ENCODE measurements at places on chromosomes 1 and 21.
A peak's percentile ranks its signal among the peaks of the same experiment; 100 is the strongest.

GRCh38 chr1:41767534-41768525, 150.9 kb downstream of the HIVEP3 start:
- no peak overlapping the region for H3K4me3 ChIP-seq
- no peak for DNase-seq
- H3K36me3 ChIP-seq, result peaks cover 3% of the 10 kb centered on the region
- H3K27ac ChIP-seq, result no peak overlapping the region

DNA sequence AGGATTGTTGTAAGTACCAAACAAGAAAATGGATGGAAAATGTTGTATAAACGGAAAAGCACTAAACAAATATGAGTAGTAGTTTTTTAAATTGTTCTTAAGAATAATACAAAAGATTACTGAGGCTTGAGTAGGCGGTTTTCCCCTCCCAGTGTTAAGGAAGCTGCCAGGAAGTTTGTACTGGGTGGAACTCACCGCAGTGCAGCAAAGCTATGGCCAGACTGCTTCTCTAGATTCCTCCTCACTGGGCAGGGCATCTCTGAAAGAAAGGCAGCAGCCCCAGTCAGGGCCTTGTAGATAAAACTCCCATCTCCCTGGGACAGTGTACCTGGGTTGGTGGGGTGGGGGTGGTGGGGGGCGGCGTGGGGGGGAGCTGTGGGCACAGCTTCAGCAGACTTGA, 58.7 kb downstream of the XCL2 start:
- H3K4me3 ChIP-seq, result peak overlapping the region; percentile 70
- no peak for DNase-seq
- no peaks in the 10 kb centered on the region for H3K36me3 ChIP-seq
- H3K27me3 ChIP-seq, result no peaks in the 10 kb centered on the region
- peaks cover 29% of the 10 kb centered on the region for H3K4me1 ChIP-seq
- peak overlapping the region; percentile 72 for H3K27ac ChIP-seq

DNA sequence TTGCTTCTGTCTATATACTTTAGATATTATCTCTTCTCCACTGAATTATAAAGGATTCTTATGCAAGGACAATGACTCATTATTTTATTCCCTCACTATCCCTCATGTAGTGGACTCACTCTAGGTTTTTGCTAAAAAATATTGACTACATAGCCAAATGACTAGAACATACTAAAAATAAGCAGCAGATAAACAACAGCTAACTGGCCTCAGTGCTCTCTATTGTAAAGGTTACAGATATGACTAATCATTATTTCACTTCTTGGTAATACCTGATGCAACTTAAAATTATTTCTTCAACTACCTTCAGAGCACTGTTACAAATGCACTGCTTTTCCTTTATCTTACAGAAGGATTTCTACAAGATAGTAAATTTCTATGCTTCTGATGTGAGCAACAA, 147.6 kb upstream of the DEPDC1 start:
- H3K27ac ChIP-seq, result no peak overlapping the region
- H3K4me1 ChIP-seq, result no peaks in the 10 kb centered on the region
- H3K4me3 ChIP-seq, result no peak overlapping the region

DNA sequence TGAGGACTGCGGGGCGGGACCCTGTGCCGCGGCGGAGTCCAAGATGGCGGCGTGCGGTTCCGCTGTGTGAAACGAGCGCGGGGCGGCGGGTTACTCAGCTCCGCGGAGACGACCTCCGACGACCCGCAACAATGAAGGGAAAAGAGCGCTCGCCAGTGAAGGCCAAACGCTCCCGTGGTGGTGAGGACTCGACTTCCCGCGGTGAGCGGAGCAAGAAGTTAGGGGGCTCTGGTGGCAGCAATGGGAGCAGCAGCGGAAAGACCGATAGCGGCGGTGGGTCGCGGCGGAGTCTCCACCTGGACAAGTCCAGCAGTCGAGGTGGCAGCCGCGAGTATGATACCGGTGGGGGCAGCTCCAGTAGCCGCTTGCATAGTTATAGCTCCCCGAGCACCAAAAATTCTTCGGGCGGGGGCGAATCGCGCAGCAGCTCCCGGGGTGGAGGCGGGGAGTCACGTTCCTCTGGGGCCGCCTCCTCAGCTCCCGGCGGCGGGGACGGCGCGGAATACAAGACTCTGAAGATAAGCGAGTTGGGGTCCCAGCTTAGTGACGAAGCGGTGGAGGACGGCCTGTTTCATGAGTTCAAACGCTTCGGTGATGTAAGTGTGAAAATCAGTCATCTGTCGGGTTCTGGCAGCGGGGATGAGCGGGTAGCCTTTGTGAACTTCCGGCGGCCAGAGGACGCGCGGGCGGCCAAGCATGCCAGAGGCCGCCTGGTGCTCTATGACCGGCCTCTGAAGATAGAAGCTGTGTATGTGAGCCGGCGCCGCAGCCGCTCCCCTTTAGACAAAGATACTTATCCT, 430 bp downstream of the RBM15 start:
- no peaks in the 10 kb centered on the region for H3K27me3 ChIP-seq
- DNase-seq, result peak; percentile 36
- peaks cover 36% of the 10 kb centered on the region for H3K4me1 ChIP-seq
- no peak overlapping the region for H3K27ac ChIP-seq

GRCh38 chr1:8002329-8002910, 23.7 kb downstream of the ERRFI1 start:
- no peak for DNase-seq
- H3K27ac ChIP-seq, result peak overlapping the region; percentile 6
- no peaks in the 10 kb centered on the region for H3K36me3 ChIP-seq
- H3K4me3 ChIP-seq, result no peak overlapping the region
- H3K27me3 ChIP-seq, result no peaks in the 10 kb centered on the region

DNA sequence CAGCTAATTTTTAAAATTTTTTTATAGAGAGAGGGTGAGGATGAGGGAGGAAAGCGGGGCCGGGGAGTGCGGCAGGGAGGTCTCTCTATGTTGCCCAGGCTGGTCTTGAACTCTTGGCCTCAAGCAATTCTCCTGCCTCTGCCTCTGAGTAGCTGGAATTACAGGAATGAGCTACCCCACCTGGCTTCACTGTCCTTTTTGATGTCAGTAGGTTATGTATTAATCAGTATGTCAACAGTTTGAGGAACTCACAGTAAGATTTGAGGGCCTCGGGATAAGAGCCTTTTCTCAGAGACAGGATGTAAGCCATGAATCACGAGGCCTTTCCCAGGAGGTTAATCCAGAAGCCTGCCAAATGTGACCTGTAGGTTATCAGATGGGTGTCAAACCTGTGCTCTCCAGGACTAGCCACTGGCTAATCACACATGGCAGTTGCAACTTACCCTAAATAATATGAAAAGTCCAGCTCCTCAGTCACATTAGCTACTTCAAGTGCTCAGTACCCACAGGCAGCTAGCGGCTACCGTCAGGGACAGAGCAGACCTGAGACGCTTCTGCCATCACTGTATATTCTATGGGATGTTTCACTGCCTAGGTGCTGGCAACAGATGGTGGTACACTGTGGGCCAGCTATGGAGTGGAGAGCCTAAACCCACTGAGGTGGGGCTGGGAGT, 33.1 kb downstream of the TRIM67 start:
- H3K4me3 ChIP-seq, result no peak overlapping the region
- H3K27me3 ChIP-seq, result peaks cover 39% of the 10 kb centered on the region
- H3K27ac ChIP-seq, result no peak overlapping the region
- no peaks in the 10 kb centered on the region for H3K36me3 ChIP-seq

DNA sequence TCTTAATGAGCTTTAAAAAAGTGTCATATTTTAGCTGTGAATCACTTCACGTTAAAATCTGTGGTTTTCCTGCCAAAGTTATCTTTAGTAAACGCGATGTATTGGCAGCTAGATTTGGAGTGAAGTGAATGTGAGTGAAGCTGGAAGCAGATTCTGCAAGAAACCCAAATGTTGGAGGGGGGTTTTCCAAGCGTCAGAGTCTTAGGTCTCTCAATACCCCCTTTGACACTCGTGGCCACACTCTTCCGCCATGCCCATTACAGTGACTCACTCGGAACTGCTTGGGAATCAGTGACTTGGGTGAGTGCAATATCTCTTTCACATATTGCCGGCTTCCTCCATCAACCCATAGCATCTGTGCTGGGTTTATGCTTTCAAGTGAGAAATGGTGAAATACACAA, 17.5 kb downstream of the B3GALT5 start:
- no peak overlapping the region for H3K4me3 ChIP-seq
- DNase-seq, result no peak
- H3K36me3 ChIP-seq, result no peaks in the 10 kb centered on the region
- H3K27ac ChIP-seq, result no peak overlapping the region

DNA sequence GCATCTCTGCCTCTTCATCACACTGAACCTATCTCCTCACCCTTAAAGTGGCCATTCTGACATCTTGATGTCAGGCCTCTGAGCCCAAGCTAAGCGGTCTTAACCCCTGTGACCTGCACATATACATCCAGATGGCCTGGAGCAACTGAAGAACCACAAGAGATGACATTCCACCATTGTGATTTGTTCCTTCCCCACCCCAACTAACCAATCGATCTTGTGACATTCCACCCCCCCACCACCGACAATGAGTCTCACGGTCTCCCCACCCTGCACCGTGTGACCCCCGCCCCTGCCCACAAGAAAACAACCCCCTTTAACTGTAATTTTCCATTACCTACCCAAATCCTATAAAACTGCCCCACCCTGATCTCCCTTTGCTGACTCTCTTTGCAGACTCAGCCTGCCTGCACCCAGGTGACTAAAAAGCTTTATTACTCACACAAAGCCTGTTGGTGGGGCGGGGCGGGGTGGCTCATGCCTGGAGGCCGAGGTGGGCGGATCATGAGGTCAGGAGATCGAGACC, 21.0 kb upstream of the PINK1 start:
- no peak for DNase-seq
- no peaks in the 10 kb centered on the region for H3K36me3 ChIP-seq
- peaks cover 42% of the 10 kb centered on the region for H3K27me3 ChIP-seq
- no peak overlapping the region for H3K4me3 ChIP-seq
- H3K4me1 ChIP-seq, result no peaks in the 10 kb centered on the region

Measured in T-helper 17 cell (primary cell).